GM04503 (cell line): ENCODE measurements at places on chromosomes 7 and 10.

DNA sequence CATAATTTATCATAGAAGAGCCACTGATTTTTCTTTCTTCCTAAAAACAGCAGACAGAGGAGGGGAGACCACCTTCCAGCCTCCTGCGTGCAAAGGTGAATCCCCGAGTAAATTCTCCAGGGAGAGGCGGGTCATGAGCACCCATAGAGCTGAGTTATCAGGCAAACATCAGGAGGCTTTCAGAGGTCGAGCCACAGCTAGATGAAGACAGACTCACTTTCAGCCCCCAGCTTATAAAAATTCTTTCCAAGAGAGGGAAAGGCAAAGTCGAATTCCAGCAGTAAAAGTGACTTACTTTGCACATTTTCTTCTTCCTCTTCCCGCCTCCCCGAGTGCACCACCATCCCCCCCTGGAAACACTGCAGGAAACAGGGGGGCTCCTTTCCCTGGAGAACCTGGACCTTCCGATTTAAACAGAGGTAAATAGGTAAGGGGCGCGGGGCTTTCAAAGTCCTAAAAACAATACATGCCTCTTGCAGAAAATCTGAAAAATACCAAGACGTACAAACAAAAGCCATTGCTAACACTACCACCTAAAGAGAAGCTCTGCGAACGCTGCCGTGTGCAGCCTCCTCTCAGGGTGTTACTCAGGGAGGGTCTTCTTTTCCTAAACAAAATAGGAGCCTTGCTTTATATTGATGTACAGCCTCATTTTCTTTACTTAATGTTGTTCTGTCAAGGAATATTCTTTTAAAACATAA, 163.8 kb downstream of the SVIL start:
- DNase-seq: no peak

DNA sequence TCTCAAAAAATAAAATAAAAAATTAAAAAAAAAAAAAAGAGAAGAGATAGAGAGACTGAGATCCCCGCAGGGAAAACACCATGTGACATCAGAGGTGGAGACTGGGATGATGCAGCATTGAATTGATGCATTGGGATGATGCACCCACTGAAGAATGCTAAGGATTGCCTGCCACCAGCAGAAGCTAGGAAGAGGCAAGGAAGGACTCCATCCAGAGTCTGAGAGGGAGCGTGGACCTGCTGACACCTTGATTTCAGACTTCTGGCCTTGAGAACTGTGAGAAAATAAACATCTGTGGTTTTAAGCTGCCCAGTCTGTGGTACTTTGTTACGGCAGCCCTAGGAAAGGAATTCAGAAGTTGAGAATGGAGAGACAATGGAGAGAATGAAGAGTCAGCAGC, 89.8 kb upstream of the PRPS1L1 start:
- DNase-seq: peak; percentile 11

GRCh38 chr7:13198036-13198435, 510.6 kb downstream of the ARL4A start:
- no peak for DNase-seq

DNA sequence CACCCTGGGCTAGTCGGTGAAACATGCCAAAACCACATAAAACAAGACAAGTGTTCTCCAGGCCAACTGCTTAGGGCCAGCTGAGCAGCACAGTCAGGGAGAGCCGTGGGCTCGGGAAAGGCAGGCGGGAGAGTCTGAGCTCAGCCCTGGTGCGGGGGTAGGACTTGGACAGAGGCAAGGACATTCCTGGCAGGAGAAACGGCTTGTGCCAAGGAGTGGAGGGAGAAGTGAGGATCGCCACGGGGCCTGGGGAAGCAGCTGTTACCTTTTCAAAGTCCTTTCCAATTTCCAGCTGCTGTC, 4.2 kb downstream of the ELN start:
- peak; percentile 41 for DNase-seq

- DNase-seq: no peak
Observed at GRCh38 chr10:129075508-129075907, 391.5 kb upstream of the MGMT start.

GRCh38 chr10:14742815-14743214, 31.9 kb downstream of the FAM107B start:
- DNase-seq: no peak
